Tibial nerve (tissue), 4 donors: ENCODE measurements at places on chromosomes 3 and 15. TPM values are rescaled to one million over a fixed set of nuclear protein-coding genes. Genes with fewer than 3 reads are reported as not detected.

DNA sequence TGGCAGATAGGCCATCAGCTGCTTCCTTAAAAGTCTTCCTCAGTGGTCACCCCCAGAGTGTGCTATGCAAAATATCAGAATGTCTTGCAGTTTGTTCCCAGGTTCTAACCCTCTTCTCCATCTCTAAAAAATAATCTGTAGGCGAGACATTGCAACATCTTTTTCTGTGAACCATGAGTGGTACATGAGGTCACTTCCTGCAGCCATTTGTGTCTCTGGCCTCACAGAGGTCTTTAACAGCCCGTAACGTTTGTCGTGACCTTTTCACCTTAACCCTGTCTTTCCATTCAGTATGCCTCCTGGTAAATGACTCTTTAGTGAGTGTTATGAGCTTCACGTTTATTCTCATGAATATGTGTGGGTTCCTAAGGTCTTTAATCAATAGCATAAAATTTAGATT is 145.4 kb downstream of the KLHL25 start:
- H3K4me1 ChIP-seq: no peaks in the 10 kb centered on the region
- H3K27me3 ChIP-seq: no peaks in the 10 kb centered on the region
- no peak overlapping the region for H3K4me3 ChIP-seq
- H3K27ac ChIP-seq: peak overlapping the region; percentile 77
- DNase-seq: no peak

The CP gene
- 18.9 TPM for total RNA-seq

- H3K36me3 ChIP-seq: no peaks in the 10 kb centered on the region
- no peaks in the 10 kb centered on the region for H3K4me1 ChIP-seq
- H3K4me3 ChIP-seq: no peak overlapping the region
- no peaks in the 10 kb centered on the region for H3K27me3 ChIP-seq
- peak; percentile 6 for DNase-seq
Observed at GRCh38 chr3:5304789-5305683, 117.5 kb downstream of the EDEM1 start.

The CELSR3 gene
- 0.87 TPM for total RNA-seq

The GLT8D1 gene
- 96.7 TPM for total RNA-seq

- H3K36me3 ChIP-seq: no peaks in the 10 kb centered on the region
- no peaks in the 10 kb centered on the region for H3K4me1 ChIP-seq
- H3K27me3 ChIP-seq: no peaks in the 10 kb centered on the region
- no peak overlapping the region for H3K4me3 ChIP-seq
- no peak overlapping the region for H3K27ac ChIP-seq
- no peak for DNase-seq
Observed at GRCh38 chr3:61748288-61748687, 186.9 kb downstream of the PTPRG start.

The CCR5 gene
- 0.84 TPM for total RNA-seq

DNA sequence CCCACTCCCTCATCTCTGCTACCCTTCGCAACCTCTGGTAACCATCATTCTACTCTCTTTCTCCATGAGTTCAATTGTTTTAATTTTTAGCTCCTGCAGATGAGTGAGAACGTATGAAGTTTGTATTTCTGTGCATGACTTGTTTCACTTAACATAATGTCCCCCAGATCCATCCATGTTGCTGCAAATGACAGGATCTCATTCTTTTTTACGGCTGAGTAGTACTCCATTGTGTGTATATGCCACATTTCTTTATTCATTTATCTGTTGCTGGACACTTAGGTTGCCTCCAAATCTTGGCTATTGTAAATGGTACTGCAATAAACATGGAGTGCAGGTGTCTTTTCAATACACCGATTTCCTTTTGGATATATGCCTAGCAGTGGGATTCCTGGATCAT is 12.1 kb downstream of the GALK2 start:
- no peak overlapping the region for H3K4me3 ChIP-seq
- no peak overlapping the region for H3K27ac ChIP-seq
- H3K36me3 ChIP-seq: no peaks in the 10 kb centered on the region
- H3K27me3 ChIP-seq: no peaks in the 10 kb centered on the region
- no peak for DNase-seq
- H3K4me1 ChIP-seq: peaks cover 26% of the 10 kb centered on the region

DNA sequence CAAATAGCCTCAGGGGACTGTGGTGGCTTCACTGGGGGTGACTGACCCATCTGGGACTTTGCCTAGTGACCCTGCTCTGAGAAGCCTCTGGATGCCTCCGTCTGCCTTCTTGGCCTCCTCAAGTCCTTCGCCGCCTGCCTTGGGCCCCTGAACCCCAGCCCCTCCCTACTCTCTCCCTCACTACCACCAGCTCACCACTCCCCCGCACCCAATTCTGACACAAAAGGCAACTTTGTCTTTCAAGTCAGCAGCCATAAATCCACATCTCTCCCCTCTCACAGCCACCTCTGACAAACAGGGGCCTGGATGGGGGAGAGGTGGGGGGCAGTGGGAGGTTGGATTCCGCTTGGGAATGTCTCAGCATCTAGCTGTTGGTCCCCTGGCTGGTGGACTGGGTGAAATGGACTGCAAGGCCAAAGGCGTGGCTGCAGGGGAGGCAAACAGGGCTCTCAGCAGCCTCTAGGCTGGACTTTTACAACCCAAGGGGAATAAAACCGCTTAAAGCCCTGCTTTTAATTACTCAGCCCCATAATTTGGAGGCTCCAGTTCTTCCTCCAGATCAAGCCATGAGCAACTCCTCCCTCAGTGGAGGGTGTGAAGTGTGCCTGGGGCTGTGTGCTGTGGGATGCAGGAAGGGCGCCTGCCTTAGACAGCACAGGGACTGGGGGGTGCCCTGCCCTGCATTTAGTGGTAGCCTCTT is 33.4 kb downstream of the IGDCC3 start:
- no peaks in the 10 kb centered on the region for H3K36me3 ChIP-seq
- H3K4me3 ChIP-seq: no peak overlapping the region
- H3K27me3 ChIP-seq: no peaks in the 10 kb centered on the region
- no peak overlapping the region for H3K27ac ChIP-seq
- no peak for DNase-seq
- no peaks in the 10 kb centered on the region for H3K4me1 ChIP-seq

- H3K27me3 ChIP-seq: no peaks in the 10 kb centered on the region
- no peak for DNase-seq
- no peak overlapping the region for H3K4me3 ChIP-seq
Observed at GRCh38 chr3:161322781-161323568, 48.3 kb downstream of the SPTSSB start.

- H3K4me1 ChIP-seq: no peaks in the 10 kb centered on the region
- H3K36me3 ChIP-seq: no peaks in the 10 kb centered on the region
- H3K27ac ChIP-seq: no peak overlapping the region
- H3K27me3 ChIP-seq: no peaks in the 10 kb centered on the region
- H3K4me3 ChIP-seq: no peak overlapping the region
Observed at GRCh38 chr3:137202941-137203340, 245.2 kb downstream of the IL20RB start.

DNA sequence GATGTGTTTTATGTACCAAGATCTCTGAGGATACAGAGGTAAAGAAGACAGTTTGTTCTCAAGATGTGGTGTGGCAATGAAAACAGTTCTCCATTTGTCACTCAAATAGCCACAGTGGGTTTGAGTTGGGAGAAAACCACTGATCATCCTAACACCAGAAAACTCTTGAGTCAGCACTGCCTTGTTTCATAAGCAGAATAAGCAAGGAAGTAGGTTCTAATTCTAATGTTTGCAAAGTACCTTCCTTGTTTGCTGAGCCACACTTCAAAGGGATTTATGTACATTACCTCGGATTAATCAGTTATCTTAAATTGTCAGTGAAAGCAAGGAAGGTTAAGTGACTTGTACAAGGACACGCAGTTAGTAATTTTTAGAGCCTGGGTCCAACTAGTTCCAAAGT is 107.8 kb upstream of the BOC start:
- H3K4me3 ChIP-seq: no peak overlapping the region
- no peak for DNase-seq
- H3K4me1 ChIP-seq: peaks cover 16% of the 10 kb centered on the region

DNA sequence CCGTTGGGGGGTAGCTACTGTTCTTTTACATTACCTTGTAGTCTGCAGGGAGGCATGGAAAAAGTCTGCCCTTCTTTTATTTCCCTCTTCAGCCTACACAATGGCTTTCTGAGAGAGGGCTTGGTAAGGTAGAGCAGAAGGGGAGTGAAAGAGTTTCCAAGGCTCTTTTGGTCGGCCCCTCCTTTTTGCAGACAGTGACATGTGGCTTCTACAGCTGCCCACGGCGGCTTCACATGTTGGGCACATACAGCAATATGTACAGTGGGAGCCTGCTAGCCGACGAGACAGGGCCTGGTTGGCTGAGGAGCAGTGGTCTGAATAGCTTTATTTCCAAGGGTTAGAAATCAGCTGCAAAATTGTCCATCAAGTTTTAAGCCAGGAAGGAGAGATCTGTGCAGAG is 4.0 kb downstream of the INAFM2 start:
- H3K27ac ChIP-seq: no peak overlapping the region
- no peak overlapping the region for H3K4me3 ChIP-seq
- no peak for DNase-seq

The ATP2C1 gene
- total RNA-seq: 57.1 TPM

The LRCH3 gene
- total RNA-seq: 74.1 TPM

GRCh38 chr15:41923401-41923997 is 29.6 kb upstream of the SPTBN5 start:
- peaks cover 67% of the 10 kb centered on the region for H3K4me1 ChIP-seq
- H3K4me3 ChIP-seq: no peak overlapping the region
- no peaks in the 10 kb centered on the region for H3K27me3 ChIP-seq

GRCh38 chr3:161851941-161852566 is 355.4 kb downstream of the OTOL1 start:
- H3K27me3 ChIP-seq: no peaks in the 10 kb centered on the region
- H3K27ac ChIP-seq: no peak overlapping the region
- no peaks in the 10 kb centered on the region for H3K36me3 ChIP-seq
- peak; percentile 56 for DNase-seq
- no peaks in the 10 kb centered on the region for H3K4me1 ChIP-seq

The C3orf49 gene
- total RNA-seq: not detected

DNA sequence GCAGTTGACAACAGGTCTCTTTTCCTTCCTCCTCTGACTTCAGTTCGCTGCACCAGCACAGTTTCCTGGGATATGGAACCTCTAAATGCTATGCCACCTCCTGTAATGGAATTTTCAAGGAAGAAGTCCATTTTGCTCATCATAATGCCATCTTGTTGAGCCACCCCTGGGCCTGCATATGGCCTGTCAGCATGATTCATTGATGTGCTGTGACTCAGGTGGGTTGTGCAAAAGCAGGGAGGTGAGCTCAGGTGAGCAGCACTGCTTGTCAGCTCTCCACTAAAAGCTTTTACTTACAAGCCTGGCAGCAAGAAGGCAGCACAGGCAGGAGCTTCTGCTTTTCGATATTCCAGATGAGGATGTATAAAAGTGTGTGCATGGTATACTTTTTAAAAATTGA is 247.1 kb upstream of the LMCD1 start:
- H3K4me1 ChIP-seq: no peaks in the 10 kb centered on the region
- no peaks in the 10 kb centered on the region for H3K36me3 ChIP-seq
- no peaks in the 10 kb centered on the region for H3K27me3 ChIP-seq
- no peak for DNase-seq
- H3K27ac ChIP-seq: no peak overlapping the region
- no peak overlapping the region for H3K4me3 ChIP-seq

- no peak overlapping the region for H3K4me3 ChIP-seq
- peaks cover 6% of the 10 kb centered on the region for H3K4me1 ChIP-seq
- H3K27ac ChIP-seq: no peak overlapping the region
- no peaks in the 10 kb centered on the region for H3K27me3 ChIP-seq
Observed at GRCh38 chr3:117763561-117763960, 1054.0 kb downstream of the TUSC7 start.

DNA sequence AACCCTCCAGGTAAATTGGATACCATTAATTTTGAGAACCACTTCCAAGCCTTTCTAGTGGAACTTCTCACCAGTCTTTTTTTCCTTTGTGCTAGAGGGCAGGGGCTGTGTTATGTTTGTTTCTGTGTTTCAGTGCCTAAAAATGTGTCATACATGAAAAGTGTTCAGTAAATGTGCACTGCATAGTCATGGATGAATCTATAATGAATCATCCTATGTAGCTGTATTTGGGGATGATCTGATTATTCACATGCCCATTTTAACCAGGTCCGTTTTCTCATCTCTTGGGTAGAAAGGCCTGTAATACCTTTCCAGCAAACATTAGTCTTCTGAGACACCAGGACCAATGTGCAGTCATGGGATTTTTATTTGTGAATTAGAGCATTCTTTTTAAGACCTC is 583.0 kb upstream of the GOLIM4 start:
- no peak for DNase-seq
- H3K36me3 ChIP-seq: no peaks in the 10 kb centered on the region
- H3K27me3 ChIP-seq: no peaks in the 10 kb centered on the region

- no peaks in the 10 kb centered on the region for H3K36me3 ChIP-seq
- no peaks in the 10 kb centered on the region for H3K4me1 ChIP-seq
- no peak overlapping the region for H3K4me3 ChIP-seq
- no peak for DNase-seq
- H3K27me3 ChIP-seq: no peaks in the 10 kb centered on the region
Observed at GRCh38 chr3:9525078-9525477, 28.5 kb downstream of the LHFPL4 start.

The CMTM8 gene
- total RNA-seq: 8.4 TPM

GRCh38 chr15:56272454-56272853 is 28.8 kb upstream of the RFX7 start:
- DNase-seq: no peak
- H3K4me3 ChIP-seq: no peak overlapping the region
- H3K4me1 ChIP-seq: no peaks in the 10 kb centered on the region
- no peaks in the 10 kb centered on the region for H3K27me3 ChIP-seq
- H3K36me3 ChIP-seq: no peaks in the 10 kb centered on the region
